AG09319 (cell line): ENCODE measurements at places on chromosomes 4 and X.

DNA sequence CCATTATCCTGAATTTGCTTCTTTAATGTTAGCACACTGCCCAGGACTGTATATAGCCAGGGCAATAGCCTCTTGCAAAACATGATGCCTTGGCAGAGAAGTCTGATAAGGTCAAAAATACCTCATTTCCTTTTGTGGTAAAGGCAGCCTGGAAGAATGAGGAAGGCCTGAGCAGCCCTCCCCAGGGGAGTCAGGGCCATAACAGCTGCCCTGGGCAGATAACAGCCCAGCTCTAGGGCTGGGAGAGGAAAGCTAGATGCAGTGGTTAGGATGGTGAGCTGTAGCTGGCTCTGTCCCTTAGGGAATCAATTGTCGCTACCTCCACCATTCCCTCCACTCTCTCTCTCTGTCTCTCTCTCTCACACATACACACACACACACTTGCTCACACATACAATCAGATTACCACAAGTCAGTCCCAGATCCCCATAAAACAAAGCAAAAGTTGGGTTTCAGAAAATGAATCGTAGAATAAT, 29.2 kb downstream of the EFHC2 start:
- DNase-seq, result no peak

- no peak for DNase-seq
Observed at GRCh38 chrX:19776753-19777152, 110.6 kb downstream of the SH3KBP1 start.

DNA sequence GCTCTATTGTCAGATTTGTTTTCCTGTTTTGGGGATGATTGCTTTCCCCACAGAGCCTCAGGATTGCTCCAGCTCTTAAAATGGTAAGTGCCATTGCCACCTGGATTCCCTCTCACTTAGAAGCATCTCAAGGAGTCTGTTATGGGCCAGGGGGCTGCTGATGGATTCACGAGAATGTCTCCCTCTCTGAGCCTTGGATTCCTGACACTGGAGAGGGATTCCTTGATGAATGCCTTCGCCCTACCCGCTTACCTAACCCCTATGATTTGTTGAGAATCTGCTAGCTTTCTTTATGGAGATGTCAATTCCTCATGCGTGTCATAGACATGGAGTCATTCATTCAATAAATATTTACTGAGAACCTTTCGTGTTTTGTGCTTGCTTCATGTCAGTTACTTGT, 36.9 kb upstream of the TENM3 start:
- DNase-seq, result no peak

GRCh38 chrX:68827256-68827655, 1.6 kb upstream of the EFNB1 start:
- no peak for DNase-seq

- no peak for DNase-seq
Observed at GRCh38 chr4:94462572-94462971, 10.8 kb downstream of the PDLIM5 start.

GRCh38 chr4:5878359-5878758, 14.5 kb downstream of the CRMP1 start:
- no peak for DNase-seq
